NCI-H2081 (cell line): ENCODE measurements at places on chromosomes 7 and 10.

DNA sequence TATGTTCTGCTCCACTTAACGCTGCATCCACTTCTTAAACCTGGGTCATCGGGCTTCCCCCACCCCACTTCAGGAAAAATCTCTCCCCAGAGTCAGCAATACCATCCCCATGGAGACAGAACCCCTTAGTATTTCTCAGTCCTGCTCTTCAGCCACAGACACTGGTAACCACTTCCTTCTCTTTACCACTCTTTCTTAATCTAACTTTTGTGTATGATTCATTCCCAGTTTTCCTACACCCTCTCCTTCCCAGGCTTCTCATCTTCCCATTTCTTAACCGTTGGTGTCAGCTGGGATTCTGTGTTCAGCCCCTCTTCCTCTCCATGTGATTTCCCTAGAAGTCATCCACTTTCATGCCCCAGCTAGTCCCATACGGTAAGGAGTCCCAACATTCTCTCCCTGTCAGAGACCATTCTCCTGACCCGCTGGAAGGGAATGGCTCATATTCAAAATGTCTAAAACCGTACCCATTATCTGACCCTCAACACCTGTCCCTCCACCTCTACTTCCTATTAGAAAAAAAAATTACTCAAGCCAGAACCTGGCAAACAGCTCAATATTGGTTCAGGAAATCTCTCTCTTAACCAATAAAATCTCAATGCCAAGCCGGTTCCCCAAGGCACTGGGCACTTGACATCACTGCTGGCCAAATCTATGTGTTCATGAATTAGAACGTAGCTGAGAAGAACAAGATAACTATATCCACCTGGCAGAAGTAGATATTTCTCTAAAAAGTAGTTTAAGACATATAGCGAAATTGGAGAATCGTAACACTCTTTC lies 89.4 kb downstream of the DGKI start:
- DNase-seq, result no peak

DNA sequence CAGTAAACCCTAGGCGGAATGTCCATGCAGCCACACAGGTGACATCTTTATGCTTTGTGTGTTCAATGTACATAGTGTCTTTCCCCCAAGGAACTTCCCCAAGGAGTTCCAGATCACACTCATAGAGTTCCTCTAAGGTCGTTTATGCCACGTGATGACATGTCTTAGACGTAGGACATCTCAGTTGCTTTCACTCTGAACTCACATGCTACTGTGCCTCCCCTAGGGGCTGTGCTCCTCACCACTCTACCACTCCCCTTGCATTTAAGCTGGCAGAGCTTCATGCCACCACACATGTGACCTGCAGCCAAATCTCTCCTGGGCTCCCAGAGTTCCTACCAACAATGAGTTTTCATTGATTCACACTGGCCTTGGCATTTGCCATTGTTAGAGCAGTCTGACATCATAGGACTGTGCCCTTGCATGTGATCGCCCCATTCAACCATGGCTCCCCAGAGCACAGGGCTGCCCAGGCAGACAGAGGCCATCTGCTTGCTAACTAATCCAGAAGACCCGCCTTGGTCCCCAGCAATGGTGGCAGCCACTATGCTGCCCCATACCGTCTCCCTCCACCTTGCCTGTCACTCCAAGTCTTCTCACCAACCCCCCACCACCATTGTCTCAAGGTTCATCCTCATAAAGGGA lies 95.3 kb upstream of the MACROH2A2 start:
- no peak for DNase-seq

- no peak for DNase-seq
Observed at GRCh38 chr10:75654171-75654771, 222.8 kb downstream of the LRMDA start.

DNA sequence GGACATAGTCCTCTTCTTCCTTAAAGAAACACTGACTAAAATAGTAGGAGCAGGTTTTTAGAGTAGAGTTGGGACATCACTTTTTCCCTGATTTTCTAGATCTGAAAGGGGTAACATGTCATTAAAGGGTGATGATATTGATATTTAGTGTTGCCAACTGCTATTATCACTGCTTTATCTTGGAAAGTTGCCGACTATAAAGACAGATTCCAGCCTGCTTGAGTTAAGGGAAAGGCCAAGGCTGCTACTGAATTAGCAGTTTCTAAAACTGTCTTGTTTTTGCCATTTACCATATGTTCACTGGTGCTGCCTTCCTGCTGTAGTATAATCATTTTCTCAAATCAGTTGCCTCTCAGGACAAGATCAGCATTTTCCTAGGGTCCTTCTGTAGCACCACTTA lies 29.7 kb downstream of the AP3M1 start:
- no peak for DNase-seq

GRCh38 chr10:29795850-29796249 lies 161.1 kb upstream of the SVIL start:
- no peak for DNase-seq

- DNase-seq, result peak; percentile 84
Observed at GRCh38 chr10:22316286-22317075, at the start of gene COMMD3. TSS of gene COMMD3 (plus strand) at chr10:22316388. CDS start at chr10:22316418, 30 bp downstream.

GRCh38 chr10:84308481-84309304 lies 19.7 kb upstream of the CCSER2 start:
- no peak for DNase-seq

DNA sequence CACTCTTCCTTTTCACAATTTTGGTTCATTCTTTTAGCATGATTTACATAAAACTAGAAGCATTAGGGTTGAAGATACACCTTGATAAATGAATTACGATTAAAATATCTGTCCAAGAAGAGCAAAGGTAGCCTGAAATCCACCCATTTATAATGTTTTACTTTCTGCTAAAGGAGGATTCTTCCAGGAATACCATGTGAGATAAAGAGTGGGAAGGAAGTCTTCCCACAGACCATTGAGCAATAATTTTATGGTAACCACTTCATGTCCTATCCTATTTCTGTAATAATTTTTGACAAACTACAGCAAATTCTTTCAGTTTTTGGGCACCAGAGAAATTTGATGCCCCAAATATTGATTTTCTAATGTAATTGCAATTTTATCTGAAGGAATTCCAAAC lies 150.6 kb upstream of the STEAP4 start:
- DNase-seq, result no peak

- DNase-seq, result no peak
Observed at GRCh38 chr7:42175834-42176723, 60.9 kb downstream of the GLI3 start.

DNA sequence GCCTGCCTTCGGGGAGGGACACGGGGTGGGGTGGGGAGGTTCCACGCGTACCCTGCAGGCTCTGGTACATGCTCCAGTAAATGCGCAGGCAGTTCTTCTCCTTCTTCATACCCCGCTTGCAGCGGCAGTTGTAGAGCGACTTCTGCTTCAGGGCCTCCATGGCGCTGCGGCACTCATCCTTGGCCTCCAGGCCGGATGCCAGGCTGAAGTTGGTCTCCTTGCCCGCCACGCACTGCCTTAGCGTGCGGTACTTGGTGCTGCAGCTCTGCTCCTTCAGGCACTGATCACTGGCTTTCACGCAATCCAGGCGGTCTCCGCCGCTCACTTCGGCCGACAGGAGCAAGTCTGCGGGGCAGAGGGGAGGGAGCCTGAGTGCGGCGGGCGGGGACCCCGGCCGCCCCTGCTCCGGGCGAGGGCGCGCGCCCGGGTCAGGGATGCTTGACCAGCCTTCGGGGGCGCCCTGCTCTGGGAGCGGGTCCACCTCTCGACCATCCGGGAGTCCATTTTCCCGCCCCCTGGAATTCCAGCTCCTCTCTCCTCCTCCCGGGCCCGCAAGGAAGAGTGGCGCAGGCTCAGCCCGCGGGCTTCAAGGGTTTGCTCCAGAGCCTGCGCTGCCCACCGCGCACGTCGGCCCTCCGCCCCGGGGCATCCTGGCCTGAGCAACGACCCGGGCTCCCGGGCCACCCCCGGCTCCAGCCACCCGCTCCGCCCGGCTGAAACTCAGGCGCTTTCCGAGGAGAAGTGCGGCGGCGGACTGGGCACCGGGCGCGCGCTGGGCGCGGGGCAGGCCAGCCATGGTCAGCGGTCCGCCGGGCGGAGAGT lies 2.0 kb downstream of the GFRA1 start:
- no peak for DNase-seq

- no peak for DNase-seq
Observed at GRCh38 chr7:75951506-75951905, 36.6 kb downstream of the POR start.

DNA sequence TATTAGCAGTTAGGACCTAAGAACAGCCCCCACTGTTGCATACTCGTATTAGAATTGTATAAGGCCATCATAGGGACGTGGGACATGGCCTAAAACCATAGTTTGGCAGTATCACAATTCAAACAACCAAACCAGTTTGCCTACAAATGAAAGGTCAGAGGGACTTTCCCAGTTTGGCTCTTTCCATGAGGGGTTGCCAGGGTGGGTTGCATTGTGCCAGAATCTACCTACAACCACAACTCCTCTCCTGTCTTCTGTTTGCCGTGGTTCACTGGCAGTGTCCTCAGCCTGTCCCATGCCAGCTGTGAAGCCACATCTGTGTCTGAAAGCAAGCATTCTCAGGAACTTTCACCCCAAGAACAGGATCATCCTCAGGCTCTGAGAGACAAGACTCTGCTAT lies 44.5 kb downstream of the PIK3AP1 start:
- DNase-seq, result no peak

DNA sequence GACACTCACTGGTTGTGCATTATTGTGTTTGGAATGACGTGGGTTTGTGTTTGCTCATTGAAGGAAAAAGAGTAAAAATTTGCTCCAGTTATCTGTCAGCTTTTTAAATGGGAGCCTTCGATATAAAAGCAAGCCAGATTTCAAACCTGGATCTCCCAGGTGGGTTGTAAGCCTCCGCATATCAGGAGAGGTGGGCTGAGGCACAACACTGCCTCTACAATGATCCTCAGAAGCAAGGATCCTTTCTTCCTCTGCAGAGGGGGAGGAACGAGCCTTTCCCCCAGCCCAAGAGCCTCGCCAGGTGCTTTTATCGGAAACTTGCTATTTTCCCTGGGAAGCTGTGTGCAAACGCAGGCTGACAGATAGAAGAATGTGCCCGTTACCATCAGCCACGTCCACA lies 331.0 kb upstream of the MGMT start:
- no peak for DNase-seq

GRCh38 chr10:50421026-50421719 lies 169.9 kb upstream of the ASAH2 start:
- DNase-seq, result no peak

DNA sequence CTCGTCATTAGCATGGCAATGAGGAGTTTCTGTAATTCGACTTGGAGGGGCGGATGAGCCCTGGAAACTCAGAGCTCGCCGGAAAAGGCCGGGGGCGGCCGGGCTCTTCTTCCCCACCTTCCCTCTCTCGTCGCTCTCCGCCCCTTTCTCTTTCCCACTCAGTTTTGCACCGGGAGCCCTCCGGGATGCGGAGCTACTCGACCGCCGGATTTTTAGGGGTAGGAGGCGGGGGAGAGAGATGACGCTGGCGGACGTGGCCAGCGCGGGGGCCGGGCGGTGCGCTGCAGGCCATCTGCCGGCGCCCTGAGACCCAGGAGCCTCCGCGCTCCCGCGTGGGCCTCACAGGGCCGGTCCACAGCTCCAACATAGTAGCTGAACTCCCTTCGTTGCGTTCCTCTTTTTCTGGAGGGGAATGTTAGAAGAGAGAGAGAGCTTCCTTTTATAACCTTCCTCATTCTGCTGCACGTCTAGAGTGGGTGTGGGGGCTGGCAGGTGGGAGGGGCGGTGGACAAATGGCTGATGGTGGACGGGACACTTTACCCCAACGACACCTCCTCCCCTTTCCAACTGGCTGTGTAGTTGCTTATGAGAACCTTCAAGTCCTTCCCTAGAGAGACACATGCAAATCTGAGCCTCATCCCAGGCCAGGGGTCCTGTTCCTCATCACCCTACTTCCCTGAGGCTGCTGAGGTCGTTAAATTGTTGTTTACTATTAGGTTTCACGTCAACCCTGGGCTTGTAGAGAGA lies 1.1 kb upstream of the HOXA1 start:
- DNase-seq, result peak; percentile 46

- no peak for DNase-seq
Observed at GRCh38 chr10:6365384-6365783, 162.7 kb downstream of the PFKFB3 start.

GRCh38 chr7:140455743-140456142 lies 23.6 kb downstream of the MKRN1 start:
- DNase-seq, result no peak

- DNase-seq, result no peak
Observed at GRCh38 chr7:155322530-155322929, 24.9 kb downstream of the INSIG1 start.

- no peak for DNase-seq
Observed at GRCh38 chr10:79608505-79609375, 2.0 kb upstream of the SFTPA1 start.

DNA sequence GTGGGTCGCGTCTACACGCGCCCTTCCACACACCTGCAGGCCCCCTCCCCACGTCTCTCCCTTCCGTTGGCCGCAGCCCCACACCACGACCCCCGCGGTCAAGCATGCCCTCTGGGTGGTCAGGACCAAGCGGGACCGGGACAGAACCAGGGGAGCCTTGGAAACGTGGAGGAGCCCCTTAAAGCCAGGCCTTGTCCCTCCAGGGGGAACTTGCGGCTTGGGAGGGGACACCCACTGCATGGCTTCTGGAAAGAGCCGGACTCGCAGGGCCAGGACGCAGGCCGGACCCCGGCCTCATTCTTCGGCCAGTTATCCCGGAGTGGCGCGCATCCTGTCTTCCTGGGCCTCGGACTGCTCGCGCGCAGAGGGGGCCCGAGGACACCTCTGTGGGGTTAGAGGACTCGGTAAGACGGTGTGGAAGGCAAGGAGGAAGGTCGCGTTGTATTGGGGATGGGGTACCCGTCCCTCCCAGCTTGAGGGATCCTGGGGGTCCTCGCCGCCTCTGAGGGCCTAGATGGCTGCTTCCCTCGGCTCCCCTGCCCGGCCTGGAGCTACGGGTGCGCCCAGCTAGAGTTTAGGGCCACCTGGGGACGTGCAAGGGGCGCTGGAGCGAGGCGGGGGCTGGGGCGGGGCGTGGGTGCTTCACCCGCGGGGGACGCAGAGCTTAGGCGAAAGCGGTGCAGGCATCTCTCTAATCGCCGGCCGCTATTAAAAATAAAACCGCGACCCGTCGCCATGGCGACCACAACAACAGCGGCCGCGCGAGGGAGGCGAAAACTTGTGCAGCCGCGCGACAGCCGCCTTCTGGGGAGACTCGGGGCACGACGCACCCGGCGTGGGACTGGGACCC lies 1.8 kb upstream of the PDGFA start:
- no peak for DNase-seq

- DNase-seq, result no peak
Observed at GRCh38 chr7:940599-941408, 13.7 kb downstream of the ADAP1 start.

GRCh38 chr10:42428534-42428933 lies 209.8 kb downstream of the ZNF33B start:
- DNase-seq, result no peak

GRCh38 chr7:41315764-41316163 lies 387.1 kb downstream of the INHBA start:
- DNase-seq, result no peak

GRCh38 chr7:54556121-54556520 lies 13.9 kb downstream of the VSTM2A start:
- DNase-seq, result no peak

- no peak for DNase-seq
Observed at GRCh38 chr10:79289801-79290200, 57.5 kb upstream of the PPIF start.

GRCh38 chr10:63260860-63261251 lies 127.7 kb downstream of the NRBF2 start:
- no peak for DNase-seq

GRCh38 chr10:133318494-133319127 lies 9.9 kb downstream of the ZNF511 start:
- DNase-seq, result peak; percentile 28
